ENCODE measurements at places on chromosomes 11 and 22.

DNA sequence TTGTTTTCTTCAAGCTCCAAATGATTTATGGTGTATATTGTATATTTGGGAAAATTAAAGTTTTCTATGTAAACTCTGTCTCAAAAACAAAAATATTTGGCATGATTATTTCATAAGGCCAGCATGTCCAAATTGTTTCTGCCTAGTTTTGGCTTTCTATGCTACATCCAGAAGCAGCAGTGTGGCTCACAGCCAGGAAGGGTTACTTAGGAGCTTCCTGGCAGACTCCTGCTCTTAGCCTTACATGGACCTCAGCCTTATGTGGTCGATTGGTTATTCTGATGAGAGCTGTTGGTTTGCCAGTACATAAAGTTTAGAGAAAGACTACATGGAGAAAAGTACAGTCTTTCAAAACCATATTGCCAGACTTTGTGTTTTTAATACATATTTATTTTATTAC lies 297.7 kb upstream of the FAT3 start:
- no peak for DNase-seq

DNA sequence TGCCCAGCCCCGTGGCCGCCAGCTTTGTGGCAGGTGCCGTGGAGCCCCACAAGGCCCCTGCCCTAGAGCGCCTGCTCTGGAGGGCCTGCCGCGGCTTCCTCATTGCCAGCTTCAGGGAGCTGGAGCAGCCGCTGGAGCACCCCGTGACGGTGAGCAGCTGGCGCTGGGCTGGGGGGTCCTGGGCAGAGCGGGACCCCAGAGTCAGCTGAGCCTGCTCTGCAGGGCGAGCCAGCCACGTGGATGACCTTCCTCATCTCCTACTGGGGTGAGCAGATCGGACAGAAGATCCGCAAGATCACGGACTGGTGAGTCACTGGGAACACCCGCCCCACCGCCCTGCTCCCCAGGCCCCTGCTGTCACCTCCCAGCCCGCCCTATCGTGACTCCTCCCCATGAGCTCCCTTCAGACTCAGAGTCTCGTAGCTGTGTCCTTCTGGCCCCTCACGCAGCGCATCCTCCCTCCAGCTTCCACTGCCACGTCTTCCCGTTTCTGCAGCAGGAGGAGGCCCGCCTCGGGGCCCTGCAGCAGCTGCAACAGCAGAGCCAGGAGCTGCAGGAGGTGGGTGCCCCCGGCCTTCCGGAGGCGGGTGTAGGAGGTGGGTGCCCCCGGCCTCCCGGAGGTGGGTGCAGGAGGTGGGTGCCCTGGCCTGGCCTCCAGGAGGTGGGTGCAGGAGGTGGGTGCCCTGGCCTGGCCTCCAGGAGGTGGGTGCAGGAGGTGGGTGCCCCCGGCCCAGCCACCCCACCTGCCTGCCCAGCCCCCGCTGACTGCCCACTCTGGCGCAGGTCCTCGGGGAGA lies 4.7 kb downstream of the TCIRG1 start:
- DNase-seq: no peak

GRCh38 chr11:36449561-36450096 lies 60.4 kb downstream of the TRAF6 start:
- DNase-seq: no peak

GRCh38 chr11:134038897-134039470 lies 29.9 kb upstream of the JAM3 start:
- DNase-seq: no peak

DNA sequence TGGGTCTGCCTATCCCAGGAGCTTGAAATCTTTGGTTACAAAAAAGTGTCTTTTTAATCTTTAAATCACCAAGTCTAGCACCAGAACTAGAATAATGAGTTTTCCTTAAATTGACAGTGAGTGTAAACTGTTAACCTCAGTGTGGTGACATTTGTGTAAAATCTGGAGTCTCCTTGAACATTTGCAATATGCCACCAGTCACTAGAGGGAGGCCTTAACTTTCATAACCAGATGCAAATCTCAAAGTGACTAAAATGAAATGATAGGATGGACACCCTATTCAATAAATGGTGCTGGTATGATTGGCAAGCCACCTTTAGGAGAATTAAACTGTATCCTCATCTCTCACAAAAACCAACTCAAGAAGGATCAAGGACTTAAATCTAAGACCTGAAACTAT lies 8.3 kb upstream of the SCGB1D2 start:
- DNase-seq: no peak

DNA sequence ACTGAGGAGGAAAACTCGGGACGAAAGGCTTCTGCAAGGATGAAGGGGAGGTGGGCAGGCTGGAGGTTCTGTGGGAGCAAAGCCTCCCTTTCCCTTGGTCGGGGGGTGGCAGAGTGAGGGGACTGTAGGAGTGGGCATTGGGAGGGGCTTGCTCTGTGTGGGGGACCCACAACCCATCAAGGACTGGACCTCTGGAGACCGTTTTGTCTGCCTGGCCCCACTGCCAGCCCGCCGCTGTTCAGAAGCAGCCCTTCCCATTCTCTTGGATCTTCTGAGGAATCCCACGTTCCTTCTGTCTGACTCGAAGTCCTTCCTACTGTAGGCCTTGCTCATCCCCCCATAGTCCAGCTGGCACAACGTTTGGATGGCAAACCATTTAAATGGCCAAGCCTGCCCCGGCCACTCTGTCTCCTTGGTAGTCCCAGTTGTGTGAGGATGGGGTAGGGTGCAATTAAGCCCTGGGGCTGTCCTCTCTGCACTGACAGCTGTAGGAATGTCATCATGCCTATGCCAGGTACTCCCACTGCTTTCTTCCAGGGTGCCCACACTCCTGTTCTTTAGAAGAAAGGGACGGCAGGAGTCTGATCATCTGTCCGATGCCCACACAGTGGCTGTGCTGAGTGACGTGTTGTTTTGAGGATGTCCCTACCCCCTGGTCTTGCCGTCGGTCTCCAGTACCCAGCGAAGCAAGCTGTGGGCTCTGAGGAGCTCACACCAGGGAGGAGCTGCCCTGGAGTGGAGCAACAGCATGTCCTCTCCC lies 17.0 kb upstream of the NECTIN1 start:
- no peak for DNase-seq

DNA sequence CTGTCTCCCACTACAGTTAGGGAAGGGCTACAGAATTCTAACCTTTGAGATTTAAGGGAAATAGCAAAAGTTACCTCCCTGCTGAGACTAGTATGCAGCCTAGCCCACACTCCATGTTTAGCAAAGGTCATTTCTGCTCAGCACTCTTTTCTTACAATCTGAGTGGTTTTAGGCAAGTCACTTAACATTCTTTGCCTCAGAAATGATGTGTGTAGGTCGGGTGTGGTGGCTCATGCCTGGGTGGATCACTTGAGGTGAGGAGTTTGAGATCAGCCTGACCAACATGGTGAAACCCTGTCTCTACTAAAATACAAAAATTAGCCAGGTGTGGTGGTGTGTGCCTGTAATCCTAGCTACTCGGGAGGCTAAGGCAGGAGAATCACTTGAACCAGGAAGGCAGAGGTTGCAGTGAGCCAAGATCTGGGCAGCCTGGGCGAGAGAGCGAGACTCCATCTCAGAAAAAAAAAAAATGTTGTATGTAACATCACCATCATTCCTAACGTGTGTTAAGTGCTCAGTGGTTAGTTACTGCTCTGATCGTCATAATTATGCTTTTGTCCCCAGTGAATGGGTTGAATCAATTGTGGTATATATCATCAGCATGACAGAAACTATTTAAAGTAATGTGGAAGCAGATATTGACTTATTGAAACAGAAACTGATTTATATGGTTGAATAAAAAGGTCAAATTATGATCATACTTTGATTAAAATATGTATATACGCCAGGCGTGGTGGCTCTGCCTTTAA lies 55.0 kb downstream of the COPB1 start:
- no peak for DNase-seq

- no peak for DNase-seq
These were observed 24.2 kb downstream of the TSKU start for GRCh38 chr11:76807206-76807875.

- DNase-seq: no peak
These were observed 38.6 kb upstream of the CELSR1 start for GRCh38 chr22:46575911-46576555.

DNA sequence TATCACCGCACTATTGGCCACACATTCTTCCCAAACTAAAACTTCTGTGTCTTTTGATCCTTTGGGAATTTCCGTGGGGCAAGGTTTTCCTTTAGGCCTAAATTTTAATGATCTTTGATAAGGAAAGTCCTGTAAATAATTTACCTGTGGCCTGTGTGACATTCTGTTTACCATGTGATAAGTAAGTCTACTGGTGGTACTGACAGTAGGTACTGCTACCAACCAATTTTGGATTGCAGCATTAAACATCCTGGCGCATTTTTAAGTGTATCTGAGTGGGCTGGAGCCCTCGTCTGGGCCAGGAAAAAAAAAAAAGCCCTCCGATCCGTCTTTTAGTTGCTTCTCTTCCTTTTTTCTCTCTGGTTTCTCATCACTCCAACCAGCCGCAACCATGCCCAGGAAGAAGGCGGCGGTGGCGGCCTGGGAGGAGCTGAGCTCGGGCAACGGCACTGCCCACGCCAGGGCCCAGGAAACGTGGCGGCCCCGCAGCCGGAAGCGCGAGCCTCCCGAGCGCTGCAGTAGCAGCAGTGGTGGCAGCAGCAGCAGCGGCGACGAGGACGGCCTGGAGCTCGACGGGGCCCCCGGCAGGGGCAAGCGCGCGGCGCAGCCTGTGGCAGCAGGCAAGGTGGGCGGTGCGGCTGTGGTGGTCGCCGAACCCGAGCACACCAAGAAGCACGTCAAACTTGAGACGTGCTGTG lies 33.6 kb downstream of the ASRGL1 start:
- DNase-seq: no peak

- no peak for DNase-seq
These were observed 197.7 kb upstream of the CTSC start for GRCh38 chr11:88535266-88535665.

DNA sequence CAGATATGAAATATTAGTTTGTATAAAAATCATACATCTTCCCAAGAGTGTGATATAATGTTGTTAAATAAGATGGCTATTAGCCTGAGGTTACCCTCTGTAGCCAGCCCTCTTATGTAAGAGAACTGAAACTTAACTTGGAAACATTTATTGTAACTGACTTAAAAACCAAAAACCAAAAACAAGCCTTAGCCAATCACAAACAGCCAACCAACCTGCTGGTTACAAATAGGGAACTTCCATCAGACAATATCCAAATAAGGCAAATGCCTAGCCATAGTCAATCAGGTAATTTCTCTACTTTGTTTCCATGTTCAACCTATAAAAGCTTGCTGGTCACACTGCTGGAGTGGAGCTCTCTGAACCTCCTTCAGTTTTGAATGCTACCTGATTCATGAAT lies 14.1 kb downstream of the KBTBD3 start:
- no peak for DNase-seq

DNA sequence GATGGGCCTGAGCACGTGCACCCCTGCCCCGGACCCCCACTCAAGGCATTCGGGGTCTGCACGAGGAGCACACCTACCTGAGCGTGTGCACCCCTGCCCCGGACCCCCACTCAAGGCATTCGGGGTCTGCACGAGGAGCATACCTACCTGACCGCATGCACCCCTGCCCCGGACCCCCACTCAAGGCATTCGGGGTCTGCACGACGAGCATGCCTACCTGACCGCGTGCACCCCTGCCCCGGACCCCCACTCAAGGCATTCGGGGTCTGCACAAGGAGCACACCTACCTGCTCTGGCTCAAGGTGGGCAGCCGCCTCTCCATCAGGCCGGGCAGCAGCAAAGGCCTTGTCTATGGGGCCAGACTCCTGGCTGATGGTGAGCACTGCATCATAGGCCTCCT lies 48.7 kb upstream of the LRRC32 start:
- no peak for DNase-seq

DNA sequence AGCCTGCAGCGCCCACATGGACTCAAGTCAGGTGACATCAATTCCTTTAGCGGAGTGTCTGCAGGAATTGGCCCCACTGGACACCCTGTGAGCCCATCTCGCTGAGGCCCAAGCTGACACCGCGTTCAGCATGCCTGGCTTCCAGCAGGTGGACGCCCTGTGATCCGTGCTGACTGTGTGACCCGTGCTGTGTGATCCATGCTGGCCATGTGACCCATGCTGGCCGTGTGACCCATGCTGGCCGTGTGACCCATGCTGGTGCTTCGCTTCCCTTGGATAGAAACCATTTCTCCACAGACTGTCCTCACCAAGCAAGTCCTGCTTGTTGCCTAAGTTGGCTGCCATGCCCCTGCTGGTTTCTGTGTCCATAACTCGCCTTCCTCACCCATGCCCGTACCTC lies 392.1 kb downstream of the BRD1 start:
- DNase-seq: no peak

DNA sequence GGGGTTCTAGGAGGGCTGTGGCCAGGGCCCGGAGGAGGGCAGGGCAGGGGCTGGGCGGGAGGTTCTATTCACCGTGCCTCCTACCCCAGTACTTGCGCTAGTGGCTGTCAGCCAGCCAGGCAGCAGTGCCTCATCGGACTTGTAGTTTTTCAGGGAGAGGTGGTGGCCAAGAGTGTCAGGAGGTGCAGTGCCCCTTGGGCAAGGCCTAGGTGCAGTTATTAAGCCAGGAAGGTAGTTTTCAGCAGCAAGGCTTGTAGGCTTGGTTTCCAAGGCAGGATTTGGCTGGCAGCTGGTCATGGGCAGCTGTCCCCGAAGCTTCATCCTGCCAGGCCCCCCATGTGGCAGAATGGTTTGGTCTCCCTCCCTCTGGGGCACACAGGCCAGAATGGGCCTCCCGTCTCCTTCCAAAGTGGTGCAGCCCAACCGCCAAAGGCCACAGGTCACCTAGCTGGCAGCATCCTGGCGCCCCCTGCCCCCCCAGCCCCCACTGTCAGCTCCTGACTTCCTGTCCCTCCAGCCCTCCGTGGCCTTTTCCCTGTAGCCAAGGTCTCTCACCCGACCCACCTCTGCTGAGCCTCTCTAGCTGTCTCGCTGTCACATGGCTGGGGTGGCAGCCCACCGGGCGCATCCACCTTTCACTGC lies 8.5 kb downstream of the CCDC88B start:
- DNase-seq: no peak

- DNase-seq: no peak
These were observed 1062.3 kb downstream of the DLG2 start for GRCh38 chr11:84564867-84565184.

GRCh38 chr11:10778217-10778970 lies 27.3 kb downstream of the CTR9 start:
- no peak for DNase-seq

DNA sequence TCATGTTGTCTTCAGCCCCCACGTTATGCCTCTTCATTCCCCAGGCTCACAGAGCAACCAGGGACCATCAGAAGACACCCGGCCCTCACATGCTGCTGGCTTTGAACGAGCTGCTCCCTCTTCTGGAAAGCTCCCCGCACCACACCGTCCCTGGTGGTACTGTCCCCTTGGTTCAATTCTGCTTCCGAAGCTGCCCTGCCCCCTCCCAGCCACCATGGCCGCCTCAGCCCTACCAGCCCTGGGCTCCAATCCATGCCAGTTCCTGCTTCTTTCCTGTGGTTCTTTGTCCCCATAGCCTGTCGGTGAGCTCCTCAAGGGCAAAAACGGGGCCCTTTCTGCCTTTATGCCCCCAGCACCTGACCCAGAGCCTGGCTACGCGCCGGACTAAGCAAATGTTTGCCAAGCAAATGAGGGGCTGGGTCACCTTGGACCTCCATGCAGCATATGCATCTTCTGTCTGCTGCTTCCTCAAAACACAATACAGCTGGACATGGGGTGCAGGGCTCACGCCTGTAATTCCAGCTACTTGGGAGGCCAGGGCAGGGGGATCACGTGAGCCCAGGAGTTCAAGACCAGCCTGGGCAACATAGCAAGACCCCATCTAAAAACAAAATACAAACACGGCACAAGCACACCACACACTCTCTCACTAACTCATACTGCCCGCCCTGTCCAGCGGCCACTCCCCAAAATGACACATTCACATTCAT lies 21.3 kb downstream of the TNKS1BP1 start:
- no peak for DNase-seq

- DNase-seq: no peak
These were observed 52.0 kb downstream of the NRXN2 start for GRCh38 chr11:64670975-64671374.

GRCh38 chr11:108239076-108239475 lies 16.2 kb downstream of the ATM start:
- no peak for DNase-seq
